ENCODE measurements at places on chromosomes 2 and 18.

- DNase-seq = no peak
Measured at GRCh38 chr18:35688757-35689156, 107.2 kb downstream of the GALNT1 start.

DNA sequence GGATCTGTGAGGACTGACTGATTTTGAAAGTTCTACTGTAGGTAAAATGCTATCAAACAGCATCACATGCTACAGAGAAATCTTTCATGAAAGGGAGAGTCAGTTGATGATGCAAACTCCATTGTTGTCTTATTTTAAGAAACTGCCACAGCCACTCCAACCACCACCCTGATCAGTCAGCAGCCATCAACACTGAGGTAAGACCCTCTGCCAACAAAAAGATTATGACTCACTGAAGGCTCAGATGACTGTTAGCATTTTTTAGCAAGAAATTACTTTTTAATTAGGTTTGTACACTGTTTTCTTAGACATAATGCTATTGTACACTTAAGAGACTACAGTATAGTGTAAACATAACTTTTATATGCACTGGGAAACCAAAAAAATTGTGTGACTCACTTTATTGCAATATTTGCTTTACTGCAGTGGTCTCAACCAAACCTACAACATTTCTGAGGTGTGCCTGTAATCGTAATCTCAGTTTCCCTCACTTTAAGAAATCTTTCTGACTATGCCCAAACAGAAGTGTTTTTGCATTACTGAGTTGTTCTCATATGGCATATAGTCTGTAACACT lies 42.8 kb downstream of the METTL8 start:
- DNase-seq = no peak

- DNase-seq = no peak
Measured at GRCh38 chr2:188391354-188391753, 99.7 kb downstream of the GULP1 start.

DNA sequence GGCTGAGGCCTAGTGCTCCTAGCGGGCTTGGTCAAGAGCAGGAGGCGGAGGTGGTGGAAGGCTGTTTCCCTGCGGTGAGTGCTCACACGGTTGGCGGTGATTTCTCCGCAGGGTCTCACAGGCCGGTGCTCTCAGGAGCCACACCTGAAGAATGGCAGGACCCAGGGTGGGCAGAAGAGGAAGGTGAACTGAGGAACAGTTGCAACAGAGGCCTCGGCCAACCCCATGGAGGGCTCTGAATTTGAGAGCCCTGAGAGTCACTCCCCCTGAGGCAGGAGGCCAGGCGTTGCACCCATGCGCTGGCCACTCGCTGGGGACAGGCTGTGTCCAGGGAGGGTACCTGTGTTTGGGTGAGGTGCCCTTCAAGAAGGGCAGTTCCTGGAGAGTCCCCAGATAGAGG lies 35.3 kb upstream of the ZNF516 start:
- no peak for DNase-seq

GRCh38 chr2:74951211-74951754 lies 7.2 kb upstream of the POLE4 start:
- DNase-seq = no peak

DNA sequence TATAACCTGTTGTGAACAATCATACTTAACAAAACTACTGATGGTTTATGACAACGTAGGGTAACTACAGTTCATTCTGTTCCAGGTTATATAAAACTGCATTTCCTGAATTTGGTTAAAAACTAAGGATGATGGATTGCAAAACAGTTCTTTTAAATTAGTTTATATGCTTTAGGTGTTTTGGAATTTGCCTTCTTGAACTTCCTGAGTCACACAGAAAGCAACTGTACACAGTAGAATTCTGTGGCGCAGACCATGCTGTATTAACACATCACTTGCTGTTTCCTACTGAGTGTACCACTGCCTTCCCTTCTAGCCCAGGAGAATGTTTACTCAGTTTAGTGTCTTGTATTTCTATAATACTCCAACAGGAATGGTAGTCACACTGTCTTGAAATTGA lies 19.4 kb downstream of the ITGB1BP1 start:
- DNase-seq = no peak

- no peak for DNase-seq
Measured at GRCh38 chr2:49656853-49657252, 502.5 kb upstream of the FSHR start.

DNA sequence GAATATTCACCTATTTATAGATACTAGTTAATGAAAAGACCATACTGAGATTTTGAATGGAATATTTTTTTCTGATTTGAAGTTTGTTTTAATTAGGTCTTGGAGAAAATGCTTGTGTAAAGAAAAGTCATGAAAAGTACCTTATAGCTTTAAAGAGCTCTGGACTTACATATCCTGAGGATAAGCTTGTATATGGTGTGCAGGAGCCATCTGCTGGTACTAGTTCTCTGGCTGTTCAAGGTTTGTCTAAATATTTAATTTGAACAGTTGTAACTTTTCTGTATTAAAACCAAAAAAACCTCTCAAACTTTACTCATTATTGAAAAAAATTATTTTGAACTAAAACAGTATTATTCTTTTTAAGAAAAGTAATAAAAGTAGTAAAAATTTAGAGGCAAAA lies 50.1 kb downstream of the UBR3 start:
- DNase-seq = no peak

- no peak for DNase-seq
Measured at GRCh38 chr2:113167962-113168340, 5.8 kb upstream of the PSD4 start.

- no peak for DNase-seq
Measured at GRCh38 chr2:58709274-58709673, 468.1 kb upstream of the FANCL start.

- DNase-seq = no peak
Measured at GRCh38 chr2:224611938-224612337, 26.8 kb upstream of the CUL3 start.

DNA sequence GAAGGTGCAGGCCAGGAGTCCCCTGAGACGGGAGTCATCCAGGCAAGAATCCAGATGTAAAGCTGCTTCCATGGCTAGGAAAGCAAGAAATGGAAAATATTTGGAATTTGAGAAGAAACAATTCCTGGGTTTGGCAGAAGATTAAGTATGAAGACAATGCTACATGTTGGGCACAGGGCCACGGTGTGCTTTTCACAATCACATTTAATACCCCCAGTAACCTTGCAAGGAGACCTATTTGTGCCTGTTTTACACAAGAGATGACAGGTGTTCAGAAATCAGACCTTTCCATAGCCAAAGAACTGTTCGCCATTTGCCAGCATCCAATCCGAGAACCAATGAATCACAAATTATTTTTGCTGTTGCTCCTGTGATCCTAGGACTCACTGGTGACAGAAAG lies 50.5 kb downstream of the KCTD1 start:
- no peak for DNase-seq

GRCh38 chr2:131105950-131106801 lies 1.0 kb downstream of the PLEKHB2 start:
- DNase-seq = peak; percentile 20

- DNase-seq = no peak
Measured at GRCh38 chr18:2908946-2909335, 62.1 kb downstream of the EMILIN2 start.

All from activated gamma-delta T cell (primary cell).